Osteocyte (in vitro differentiated cells): ENCODE measurements at places on chromosomes 12 and 14. TPM values are rescaled to one million over a fixed set of nuclear protein-coding genes. Genes with fewer than 3 reads are reported as not detected.
A peak's percentile ranks its signal among the peaks of the same experiment; 100 is the strongest.

DNA sequence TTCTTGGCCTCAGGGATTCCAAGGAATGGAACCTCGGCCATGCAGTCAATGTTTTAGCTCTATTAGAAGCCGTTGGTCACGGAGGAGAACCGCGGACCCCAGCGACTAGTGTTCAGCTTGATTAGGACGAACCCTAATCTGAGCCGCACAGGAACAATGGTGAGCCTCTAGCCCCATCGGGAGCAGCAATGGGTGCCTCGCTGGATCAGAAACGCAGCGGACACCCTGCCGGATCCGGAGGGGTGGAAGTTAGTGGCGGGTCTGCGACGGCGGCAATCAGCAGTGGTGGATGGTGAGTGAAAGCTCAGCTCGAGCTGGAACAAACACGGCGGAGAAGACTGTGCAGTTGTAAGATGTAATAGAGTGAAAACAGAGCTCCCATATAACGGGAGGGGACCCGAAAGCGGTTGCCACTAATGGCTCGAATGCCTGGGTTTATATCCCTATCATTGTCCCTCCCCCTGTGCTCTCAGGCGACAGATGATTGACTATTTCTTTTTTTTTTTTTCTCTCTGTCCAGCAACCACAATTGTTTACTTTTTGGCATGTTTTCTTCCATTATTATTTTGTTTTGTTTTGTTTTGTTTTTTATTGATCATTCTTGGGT, 127.7 kb downstream of the ZNF664 start:
- DNase-seq, result no peak

DNA sequence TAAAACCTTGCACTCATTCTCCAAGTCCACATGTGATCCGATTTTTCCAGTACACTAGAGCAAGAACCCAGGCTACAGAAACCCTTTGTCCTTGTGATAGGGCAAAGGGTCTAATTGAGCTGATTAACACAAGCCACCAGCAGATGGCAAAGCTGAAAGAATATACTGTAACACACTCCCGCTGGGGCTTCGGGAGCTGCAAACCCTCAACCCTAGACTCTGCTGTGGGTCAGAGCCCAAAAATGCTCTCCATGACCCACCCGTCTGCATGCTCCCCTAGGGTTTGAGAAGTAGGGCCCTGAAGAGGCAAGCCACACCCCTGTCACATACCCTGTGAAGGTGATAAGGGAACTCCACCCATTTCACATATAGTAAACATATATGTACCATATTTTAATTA, 33.6 kb upstream of the PCNX1 start:
- no peak for DNase-seq

NGB gene
- not detected in 2 replicates for total RNA-seq

FAIM2 gene
- total RNA-seq, result 1.4 and 1.5 TPM in 2 replicates

DNA sequence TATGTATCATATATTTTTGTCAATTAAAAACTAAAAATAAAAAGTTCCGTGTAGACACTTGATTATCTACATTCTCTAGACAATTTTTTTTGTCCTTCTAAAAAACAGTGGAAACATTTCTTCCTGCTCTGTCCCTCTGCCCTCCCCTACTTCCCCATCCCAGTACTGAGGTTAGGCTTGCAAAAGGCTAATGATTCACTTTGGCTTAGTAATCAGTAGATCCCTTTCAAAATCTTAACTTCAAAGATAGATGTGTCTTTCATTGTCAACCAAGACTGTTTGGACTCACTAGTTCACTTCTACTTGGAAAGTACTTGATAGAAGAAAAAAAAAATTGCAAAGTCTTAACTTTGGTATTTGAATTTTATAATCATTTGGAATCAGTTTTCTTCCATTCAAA, 3.8 kb downstream of the SETD3 start:
- no peak for DNase-seq

PIANP gene
- 3.9 and 5.2 TPM in 2 replicates for total RNA-seq

GRCh38 chr14:104435147-104436046, 144.2 kb upstream of the C14orf180 start:
- DNase-seq, result peak; percentile 83

- no peak for DNase-seq
Observed at GRCh38 chr14:80754696-80755095, 186.8 kb downstream of the CEP128 start.

OR4Q3 gene
- total RNA-seq, result not detected in 2 replicates

DNA sequence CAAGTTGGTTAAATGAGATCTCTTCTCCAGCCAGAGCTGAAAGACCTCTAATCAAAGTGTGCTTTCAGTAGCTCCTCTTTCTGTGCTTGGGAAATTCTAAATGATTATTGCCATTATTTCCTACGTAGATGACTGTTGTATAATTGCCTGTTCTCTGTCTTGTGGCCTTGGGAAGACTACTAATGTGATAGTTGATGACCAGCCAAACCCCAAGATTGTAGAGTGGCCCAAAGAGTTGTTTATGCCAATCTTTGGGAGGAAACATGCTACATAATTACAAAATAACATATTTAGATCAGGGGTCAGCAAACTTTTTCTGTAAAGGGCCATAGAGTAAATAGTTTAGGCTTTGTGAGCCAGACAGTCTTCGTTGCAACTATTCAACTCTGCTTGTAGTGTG, 135.1 kb upstream of the DIO2 start:
- no peak for DNase-seq

RTL1 gene
- not detected in 2 replicates for total RNA-seq

DLGAP5 gene
- total RNA-seq, result 11.5 and 11.7 TPM in 2 replicates

GRCh38 chr12:126914170-126914793, 1352.7 kb upstream of the TMEM132C start:
- no peak for DNase-seq

DNA sequence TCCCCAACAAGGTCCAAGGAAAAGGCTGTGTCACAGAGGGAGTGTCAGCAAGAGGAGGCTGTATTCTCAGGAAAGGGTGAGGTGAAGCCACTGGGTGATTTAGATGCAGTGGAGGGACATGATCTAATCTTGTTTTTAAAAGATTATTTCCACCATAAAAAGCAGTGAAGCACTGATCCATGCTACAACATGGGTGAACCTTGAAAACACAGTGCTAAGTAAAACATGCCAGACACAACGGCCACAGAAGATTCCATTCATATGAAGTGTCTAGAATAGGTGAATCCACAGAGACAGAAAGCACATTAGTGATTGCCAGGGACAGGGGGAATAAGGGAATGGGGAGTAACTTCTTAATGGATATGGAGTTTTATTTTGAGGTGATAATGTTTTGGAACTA, 12.8 kb downstream of the RITA1 start:
- DNase-seq, result no peak

- no peak for DNase-seq
Observed at GRCh38 chr12:15796493-15797141, 7.4 kb upstream of the EPS8 start.

LRIG3 gene
- total RNA-seq, result 241 and 249 TPM in 2 replicates

- no peak for DNase-seq
Observed at GRCh38 chr12:25866586-25867378, 91.7 kb upstream of the RASSF8 start.

CKAP4 gene
- total RNA-seq, result 182 and 197 TPM in 2 replicates

DNA sequence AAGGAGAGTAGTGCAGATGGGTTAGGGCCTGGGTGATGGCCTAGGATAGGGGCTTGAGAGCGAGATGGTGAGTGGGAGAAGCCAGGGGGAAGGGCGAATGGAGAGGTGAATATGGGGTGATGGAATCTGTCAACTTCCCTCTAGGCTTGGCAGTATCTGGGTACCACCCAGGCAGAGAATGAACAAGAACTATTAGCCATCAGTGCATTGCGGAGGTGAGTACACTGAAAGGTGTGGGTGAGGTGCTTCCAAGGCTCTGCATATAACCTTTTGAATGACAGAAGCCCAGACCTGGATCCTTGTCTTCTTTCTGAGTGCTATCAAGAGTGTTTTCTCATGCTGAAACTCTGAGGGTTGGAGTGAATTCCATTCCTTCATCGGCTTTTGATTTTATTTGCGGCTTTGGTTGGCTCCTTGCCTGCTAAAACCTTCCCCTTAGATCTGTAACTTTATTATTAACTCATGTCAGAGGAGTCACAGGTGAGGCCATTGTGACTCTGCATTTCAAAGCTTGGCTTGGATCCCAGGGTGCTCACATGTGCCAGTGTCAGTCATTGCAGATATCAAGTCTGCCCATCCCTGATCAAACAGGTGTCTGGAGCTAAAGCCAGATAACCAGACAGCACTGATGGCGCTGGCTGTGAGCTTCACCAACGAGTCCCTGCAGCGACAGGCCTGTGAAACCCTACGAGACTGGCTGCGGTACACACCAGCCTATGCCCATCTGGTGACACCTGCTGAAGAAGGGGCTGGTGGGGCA, 18.6 kb downstream of the PEX5 start:
- DNase-seq, result no peak

SLC24A4 gene
- not detected in 2 replicates for total RNA-seq

GRCh38 chr12:67892259-67893021, 96.8 kb upstream of the IFNG-AS1 start:
- DNase-seq, result no peak

DNA sequence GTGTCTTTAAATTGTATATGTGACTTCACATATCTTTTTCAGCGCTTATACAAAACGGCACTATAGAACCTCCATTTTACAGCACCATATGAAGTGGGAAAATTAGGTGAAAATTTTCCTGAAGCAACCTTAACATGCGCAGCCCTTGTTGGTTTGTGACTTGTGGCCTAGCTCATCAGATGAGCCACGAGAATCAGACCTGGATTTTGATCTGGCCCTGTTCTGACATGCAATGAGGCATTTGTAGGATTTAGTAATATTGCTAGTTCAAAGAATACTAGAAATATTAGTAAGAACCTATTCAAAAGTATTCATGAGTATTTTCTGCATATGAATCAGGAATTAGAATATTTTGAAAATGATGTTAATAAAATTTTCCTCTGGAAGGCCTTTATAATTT, 2.9 kb downstream of the CDKN1B start:
- no peak for DNase-seq

DNA sequence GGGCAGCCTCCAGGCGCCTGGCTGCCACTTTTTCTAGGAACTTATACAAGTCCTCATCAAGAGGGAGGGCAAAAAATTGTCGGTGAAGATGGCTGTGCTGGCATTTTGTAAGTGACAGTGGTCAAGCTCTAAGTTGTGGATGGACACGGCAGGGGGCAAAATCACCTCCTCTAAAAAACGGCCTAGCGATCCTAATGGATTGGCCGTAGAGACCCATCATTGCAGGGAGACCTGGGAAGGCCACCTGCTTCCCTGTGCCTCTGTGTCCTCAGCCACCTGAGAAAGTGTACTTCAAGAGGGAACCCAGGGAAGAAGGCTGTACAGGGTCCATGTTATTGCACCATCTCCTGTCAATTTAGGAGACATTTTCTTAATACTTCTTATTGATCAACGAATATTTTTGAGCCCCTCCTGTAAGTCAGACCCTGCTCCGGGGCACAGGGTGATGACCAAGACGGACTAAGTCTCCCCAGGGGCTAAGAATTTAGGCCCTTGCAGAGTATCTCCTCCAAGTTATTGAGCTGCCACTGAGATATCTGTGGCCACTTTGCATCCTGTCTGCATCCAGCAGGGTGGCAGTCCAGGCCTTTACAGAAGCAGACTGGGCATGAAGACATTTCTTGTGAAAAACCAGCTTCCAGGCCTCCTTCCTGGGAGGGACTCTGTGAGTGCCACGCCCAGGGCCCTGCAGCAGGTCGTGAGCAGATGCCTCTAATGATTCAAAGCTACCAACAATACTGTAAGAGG, 40.5 kb downstream of the PSMA6 start:
- no peak for DNase-seq

DNA sequence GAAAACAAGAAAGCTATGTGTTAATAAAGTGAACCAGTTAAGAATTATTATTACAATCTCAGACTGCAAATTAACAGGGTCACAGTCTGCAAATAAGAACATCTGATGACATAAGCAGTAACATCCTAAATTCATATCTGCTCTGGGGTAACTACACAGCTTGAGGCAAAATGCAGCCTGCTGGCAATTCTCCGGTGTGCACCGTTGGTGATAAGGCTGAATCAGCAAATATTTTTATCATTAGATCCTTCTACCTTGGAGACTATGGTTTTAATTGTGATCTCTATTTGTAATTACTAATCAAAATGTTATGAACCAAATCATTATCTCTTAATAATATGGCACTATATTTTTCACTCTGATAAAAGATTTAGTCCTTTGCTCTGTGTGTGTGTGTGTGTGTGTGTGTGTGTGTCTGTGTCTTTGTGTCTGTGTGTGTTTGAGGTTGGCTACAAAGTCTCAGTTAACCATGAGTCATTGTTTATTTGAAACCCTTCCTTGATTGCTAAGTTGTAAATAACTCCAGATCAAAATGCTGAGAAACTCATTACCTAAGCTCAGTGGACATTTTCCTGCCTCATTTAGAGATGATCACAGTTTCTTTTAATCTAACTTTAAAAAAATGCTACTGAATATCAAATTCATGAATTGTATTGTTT, 442.6 kb downstream of the GXYLT1 start:
- DNase-seq, result no peak

- no peak for DNase-seq
Observed at GRCh38 chr12:124566997-124567672, at the start of gene NCOR2. Gene NCOR2, minus strand, starts transcription at chr12:124567612. Its CDS starts 72,361 bp downstream, at chr12:124495251.

DNA sequence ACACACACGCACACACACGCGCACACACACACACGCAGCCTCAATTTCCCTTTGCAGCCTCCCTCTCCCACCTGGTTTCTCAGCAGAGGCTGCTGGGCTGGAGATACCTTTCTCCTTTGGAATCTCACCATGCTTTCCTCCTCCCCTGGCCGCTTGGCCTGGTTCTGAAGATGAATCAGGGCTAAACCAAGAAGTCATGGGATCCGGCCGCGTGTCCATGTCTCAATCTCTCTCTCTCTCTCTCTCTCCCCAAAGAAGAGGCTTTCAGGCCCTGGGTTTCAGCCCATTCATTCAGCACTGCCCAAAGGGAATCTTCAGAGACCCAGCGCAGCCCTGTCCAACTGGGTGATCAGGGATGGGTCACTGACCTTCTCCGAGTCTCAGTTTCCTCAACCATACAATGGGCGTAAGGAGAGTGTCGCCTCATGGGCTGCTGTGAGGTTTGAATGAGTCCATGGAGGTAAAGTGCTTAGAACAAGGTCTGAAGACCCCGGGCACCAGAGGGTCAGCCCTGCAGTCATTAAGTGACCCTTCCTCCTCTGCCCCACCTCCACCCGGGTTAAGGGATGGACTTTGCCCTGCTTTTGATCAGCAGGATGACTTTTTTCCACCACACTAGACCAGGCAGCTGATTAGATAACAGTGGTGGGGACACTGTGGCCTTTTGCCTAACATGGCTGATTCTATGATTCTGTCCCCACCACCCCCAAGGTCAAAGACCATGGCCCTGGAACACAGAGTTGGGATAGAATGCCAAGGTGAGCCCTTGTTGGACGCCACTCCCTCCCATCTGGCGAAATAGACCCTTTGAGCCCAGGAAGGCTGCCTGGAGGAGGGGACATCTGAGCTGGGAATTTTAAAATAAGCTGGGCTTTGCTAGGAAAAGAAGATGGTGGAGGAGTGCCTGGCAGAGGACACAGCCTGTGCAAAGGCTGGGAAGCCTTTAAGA, 42.1 kb downstream of the SCARB1 start:
- no peak for DNase-seq

GRCh38 chr12:40261937-40262336, 37.1 kb downstream of the LRRK2 start:
- no peak for DNase-seq
